Retinal pigment epithelial cell (primary cell): ENCODE measurements at places on chromosomes 3 and 15.
A peak's percentile ranks its signal among the peaks of the same experiment; 100 is the strongest.

DNA sequence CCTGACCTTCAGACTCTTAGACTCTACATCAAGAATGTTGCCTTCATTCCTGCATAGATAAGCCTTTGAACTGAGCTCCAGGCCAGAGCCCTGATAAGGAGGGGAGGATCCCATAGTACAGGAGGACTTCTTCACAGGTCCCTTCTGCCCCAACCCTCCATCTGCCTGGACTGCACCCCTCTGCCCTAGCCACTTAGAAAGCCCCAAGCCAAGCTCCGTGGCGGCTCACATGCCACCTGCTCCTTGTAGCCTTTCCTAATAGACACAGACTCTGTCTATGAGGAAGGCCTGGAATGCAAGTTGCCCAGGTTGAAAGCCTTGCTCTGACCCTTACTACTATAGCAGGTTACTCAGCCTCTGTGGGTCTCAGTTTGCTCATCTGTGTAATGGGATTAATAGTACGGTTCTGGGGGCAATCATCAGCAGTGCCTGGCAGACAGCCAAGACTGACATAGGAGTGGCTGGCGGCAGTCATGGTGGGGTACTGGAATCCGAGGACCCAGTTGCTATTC is 11.6 kb downstream of the PCSK6 start:
- DNase-seq = no peak

GRCh38 chr15:42140383-42141070 is 15.9 kb downstream of the PLA2G4F start:
- no peak for DNase-seq

DNA sequence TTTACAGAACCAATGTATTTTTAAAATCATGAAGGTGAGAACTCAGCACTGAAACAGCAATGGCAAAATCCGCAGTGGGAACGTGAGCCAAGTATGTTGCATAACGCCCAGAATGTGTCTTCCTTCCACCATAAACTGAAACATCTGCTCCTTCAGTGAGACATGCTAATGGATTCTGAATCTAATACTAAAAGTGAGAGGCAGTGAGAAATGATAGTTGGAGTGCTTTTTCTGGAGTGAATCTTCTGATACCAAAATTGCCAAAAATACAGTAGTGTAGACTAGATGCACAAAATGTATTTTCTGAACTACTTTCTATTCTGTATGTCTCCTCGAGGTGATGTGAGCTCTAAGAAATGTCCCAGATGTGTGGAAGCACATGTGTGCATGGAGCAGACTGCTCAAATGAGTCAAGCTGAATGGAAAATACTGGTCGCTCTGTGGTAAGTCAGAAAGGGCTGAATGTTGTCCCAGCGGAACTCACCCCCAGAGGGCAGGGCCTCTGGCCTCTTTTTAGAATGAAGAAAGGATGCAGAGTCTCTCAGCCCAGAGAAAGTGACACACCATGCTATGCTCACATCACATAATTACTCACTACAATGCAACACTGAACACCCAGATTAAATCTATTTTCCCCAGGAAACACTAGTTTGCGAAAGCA is 73.0 kb downstream of the ATP10A start:
- no peak for DNase-seq

- DNase-seq = no peak
Observed at GRCh38 chr15:79064496-79064895, 26.1 kb downstream of the RASGRF1 start.

DNA sequence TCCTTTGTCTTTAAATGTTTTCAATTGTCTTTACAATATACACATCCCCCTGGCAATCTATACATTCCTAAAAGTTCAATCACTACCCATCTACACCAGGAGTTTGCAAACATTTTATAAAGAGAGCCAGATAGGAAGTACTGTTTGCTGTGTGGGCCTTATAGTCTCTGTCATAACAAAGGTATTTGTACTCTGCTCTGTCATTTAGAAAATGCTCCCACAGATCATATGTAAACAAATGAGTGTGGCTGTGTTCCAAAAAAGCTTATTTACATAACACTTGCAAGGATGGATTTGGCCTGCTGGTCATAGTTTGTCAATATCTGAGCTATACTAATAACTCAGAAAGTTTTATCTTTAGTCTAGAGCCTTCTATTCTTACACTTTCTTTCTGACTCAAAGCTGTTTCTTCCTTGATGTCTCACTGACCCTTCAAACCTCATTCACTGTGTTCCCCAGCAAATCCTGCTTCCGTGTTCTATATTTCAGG is 511.9 kb downstream of the GBE1 start:
- no peak for DNase-seq

DNA sequence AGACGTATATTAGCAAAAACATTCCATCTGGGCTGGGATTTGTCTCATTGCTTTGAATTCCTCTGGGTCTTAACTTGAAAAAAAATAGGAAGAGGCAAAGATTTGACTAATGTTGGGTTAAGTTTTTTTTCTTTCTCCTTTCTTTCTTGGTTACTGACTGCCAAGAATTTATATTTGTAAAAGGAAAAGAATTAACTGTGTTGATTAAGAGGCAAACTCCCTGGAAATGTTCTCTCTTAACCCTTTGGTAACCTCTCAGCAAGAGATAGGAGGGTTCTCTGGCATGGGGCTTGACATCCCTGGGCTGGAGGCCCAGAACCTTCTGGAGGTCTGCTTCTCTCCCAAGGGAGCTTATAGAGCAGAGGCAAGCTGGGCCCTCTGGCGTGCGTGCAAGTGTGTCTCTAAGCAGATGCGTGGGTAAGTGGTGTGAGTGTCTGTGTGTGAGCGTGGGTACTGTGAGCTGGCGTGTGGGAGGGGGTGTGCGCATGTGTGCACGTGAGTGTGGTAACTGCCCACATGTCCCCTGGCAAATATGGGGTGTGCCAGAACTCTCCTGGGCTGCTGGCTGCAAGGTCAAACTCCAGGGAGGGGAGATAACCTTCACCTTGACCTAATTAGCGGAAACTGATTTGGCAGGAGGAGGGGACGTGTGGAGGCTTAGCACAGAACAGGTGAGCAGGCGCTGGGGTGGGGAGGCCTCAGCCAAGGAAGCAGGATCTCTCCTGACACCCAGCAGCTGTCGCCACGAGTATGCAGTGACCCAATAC is 49.4 kb upstream of the MAGEF1 start:
- peak; percentile 73 for DNase-seq

GRCh38 chr3:134381076-134381475 is 6.8 kb upstream of the AMOTL2 start:
- no peak for DNase-seq

DNA sequence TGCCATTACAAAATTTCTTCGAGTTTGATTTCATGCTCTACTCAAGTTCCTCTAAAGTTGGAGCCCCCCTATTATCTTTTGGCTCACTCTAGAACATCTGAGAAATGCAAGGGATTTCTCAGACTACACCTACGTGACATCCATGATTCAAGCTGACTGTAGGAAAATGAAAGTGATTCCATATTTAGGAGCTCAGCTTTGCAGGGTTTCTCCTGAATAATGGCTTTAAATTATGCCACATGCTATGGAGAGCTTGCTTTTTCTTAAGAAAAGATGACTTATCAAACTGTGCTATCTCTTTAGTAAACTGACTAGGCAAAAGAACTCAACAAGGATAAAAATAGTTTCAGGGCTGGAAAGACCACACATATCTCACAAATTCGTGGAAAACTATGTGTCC is 292.1 kb downstream of the LSAMP start:
- DNase-seq = no peak

DNA sequence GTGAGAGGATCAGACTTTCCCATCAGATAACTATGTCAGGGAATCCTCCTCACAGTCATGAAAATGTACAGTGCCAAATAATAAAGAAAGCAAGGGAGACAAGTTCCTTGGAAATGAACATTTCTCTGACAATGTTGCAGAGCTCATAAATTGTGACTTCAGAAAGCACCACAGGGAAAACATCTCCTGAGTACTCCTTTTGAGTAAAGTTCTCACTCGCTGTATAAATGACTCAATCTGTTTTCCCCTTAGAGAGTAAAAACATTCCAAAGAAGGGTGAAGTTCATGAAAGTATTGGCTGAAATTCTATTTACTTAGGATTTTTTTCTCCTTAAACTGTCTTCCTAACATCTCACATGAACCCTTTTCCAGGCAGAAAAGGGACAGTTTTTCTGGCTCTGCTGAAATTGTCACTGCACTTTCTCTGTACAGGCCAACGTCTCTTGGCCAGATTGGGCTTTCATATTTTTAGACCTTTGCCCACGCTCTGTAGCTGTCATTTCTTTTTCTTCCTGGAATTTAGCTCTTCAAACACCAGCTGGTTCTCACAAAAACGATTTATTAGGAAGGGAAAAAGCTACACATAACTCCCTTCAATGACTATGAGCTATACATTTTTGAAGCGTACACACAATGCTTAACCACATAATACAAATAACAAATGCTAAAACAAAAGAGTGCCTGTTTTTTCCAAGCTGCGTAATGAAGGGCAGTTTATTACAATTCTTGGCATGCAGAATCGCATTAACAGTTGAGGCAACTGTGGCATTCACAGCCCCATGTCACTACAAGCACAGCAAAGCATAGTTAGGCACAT is 216.1 kb downstream of the ATP8B4 start:
- DNase-seq = no peak

DNA sequence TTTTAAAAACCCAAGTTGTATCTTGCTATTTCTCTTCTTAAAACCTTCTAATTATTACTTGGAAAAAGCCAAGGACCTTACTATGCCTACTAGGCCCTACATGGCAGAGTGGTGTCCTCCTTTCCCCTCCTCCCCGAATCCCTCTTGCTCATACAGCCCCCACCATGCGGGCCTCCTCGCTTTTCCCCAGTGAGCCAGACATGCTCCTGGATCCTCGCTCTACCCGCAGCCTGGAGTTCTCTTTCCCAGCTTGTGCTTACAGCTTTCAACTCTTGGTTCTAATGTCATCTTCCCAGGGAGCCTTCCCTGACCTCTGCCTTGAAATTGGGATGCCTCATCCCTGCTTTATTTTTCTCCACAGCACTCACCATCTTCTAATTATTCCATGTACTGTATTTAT is 111.8 kb upstream of the TLE3 start:
- DNase-seq = no peak

- peak; percentile 36 for DNase-seq
Observed at GRCh38 chr3:105904678-105905284, 36.0 kb upstream of the CBLB start.

DNA sequence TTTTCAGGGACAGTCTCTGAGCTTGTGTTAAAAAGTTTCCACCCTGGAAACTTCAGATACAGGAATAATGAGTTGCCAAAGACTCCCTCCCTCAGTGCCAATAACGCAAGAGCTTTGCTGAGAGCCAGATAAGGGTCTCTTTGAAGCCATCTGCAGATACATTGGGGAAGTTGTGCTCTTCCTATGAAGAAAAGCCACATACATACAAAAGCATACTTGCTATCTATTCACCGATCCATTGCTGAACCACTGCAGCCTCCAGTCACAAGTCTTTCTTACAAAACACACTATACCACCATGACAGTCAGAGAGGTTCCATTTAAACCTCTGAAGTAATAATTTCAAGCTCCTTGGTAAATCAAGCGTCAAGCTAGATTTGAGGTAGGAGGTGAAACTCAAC is 10.0 kb upstream of the RETNLB start:
- no peak for DNase-seq

- DNase-seq = no peak
Observed at GRCh38 chr15:42157981-42158765, 1.7 kb upstream of the PLA2G4F start.

DNA sequence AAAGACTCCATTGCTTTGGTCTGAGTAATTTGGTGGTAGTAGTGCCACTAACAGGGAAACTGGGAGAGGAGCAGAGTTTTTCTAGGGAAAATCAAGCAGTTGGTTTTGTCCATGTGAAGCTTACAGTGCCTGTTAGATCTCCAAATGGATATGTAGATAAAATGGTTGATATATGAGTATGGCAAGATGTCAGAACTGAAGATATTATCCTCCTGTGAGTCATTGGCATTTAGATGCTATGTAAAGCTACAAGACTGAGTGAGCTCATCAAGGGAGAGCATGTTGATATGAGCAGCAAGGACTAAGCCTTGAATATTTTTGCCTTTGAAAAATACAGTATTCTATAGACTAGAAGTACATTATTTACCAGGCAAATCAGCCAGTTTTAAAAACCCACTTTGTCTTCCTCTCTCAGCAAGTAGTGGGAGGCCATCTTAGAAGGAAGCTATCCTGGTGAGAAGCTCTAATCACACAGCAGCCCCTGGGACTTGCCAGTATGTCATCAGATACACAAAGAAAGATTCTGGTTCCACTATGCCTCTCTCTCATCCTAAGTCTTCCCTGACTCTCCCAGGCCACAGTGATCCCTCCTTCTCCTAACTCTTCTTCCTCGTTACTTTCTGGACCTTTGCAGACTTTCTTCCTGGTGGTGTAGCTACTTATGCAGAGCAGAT is 77.4 kb upstream of the ANKRD28 start:
- DNase-seq = peak; percentile 13

DNA sequence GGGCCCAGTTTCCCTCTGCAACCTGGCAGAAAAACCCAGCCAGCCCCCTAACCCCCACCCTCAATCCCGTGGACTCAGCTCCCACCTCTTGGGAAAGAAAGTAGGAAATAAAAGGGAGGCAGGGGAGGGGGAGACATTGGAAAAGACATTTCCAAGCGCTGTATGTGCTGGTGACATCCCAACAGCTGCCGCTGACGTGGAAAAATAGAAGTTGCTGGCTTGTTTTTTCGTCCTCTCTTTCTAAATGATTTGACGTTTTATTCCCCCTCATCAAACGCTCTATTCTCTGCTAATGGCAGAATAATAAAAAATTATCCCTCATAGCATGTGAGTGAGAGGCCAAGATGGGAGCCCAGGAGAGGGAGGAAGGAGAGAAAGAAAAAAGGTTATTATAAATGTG is 76.1 kb downstream of the LINGO1 start:
- no peak for DNase-seq

DNA sequence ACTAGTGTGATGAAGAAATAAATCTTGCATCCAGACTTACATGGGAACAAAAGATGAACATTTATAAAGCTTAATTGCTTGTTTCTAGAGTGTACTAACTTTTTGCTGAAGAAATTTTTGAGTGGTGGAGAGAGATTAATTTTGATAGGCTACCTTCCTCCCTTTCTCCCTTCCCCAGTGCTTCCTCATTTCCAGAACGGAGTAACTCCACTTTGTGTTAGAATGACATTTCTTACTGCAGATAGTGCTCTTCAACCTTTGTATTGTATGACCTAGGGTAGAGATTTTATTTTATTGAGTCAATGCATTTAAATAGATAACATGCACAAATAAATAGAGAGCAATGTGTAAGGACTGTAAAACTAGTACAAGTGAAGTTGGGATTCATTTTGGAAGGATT is 1.9 kb downstream of the ATP1B3 start:
- DNase-seq = no peak

DNA sequence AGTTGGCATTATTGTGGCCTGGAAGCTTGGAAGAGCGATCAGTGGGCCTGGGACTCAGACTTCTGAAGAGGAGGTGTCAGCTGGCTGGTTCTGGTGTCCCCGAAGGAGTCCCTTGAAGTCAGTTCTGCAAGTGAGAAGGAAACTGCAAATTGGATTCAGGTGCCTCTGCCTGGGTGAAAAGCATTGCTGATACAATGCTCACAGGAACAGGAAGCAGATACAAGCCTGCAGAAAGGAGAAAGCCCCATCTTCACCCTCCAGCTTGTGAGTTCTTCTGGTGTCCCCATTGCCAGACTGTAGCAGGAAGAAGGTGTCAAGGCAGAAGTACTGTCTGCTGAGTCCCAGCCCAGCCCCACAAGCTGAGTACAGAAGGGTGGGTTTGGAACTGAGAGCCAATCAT is 271.3 kb downstream of the PLOD2 start:
- no peak for DNase-seq

- DNase-seq = no peak
Observed at GRCh38 chr3:37712421-37712820, 149.3 kb upstream of the CTDSPL start.

- DNase-seq = no peak
Observed at GRCh38 chr3:154864947-154865346, 215.2 kb upstream of the MME start.
